ENCODE measurements at places on chromosomes 13 and 19.

DNA sequence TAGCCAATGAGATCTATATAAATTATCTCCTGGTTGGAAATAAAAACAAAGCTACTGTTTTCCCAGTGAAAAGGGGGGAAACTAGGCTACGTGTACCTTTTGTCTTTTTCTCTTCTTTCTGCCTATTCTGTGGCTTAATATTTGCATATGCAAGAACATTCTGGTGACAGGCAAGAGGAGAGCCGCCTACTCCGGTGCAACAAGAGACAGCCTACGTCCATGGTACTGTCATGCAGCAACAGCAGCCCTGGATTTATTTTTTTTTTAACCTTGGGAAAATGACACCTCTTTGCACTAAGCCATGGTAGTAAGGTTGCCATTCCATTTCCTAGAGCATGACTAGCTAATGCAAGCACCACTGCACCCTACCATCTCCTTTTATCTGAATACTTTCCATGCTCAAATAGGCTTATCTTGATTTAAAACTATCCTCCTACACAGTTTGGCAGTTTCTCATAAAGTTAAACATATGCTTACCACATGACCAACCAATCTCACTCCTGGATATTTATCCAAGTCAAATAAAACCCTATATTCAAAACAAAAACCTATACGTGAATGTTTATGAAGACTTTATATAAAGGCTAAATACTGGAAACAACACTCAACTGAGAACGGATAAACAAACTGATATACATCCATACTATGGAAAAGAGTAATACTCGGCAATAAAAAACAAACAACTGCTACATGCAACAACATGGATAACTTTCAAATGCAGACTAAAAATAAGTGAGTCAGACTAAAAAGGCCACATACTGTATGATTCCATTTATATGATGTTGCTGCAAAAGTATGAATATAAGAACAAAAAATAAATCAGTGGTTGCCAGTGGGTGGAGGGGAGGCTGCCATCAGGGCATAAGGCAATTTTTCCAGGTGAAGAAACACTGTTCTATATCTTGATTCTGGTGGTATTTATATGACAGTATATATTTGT is 17.3 kb downstream of the NUFIP1 start:
- no peak for DNase-seq

DNA sequence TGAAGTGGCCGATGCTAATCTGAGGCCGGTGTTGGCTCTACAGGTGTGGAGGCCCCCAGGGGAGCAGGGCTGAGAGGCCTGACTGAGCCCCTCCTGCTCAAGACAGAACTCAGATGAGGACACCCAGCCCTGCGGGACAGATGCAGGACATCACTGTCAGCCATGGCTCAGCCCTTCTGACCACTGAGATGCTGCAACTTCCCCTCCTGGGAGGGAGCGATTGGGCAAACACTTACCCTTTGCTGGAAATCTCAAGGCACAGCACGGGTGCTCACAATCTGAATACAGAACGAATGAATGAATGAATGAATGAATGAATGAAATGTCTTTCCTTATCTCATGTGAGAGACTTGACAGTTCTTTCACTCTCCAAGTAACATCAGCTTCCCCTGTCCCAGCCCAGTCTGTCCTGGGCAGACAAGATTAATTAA is 3.5 kb upstream of the SIGLEC7 start:
- DNase-seq = no peak

- no peak for DNase-seq
These were observed 47.9 kb upstream of the OLFM4 start for GRCh38 chr13:52980695-52981094.

- DNase-seq = no peak
These were observed 5.4 kb upstream of the NLRP7 start for GRCh38 chr19:54952591-54953344.

DNA sequence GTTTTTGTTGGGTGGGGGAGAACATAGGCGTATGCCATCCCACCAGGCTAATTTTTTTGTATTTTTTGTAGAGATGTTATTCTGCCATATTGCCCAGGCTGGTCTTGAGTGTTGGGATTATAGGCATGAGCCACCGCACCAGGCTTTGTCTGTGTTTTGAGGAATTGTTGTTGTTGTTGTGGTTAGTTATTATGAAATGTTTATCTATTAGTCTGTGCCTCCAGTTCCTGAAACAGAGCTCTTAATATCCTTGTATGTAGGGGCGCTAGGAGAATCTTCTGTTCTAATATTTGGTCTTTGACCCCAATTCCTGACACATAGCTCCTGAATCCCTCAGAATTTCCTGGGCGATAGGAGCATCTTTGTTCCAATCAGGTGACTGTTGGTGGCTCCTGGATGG is 5.6 kb upstream of the LATS2 start:
- no peak for DNase-seq

- DNase-seq = no peak
These were observed 187.0 kb downstream of the MYO16 start for GRCh38 chr13:108816375-108816774.

DNA sequence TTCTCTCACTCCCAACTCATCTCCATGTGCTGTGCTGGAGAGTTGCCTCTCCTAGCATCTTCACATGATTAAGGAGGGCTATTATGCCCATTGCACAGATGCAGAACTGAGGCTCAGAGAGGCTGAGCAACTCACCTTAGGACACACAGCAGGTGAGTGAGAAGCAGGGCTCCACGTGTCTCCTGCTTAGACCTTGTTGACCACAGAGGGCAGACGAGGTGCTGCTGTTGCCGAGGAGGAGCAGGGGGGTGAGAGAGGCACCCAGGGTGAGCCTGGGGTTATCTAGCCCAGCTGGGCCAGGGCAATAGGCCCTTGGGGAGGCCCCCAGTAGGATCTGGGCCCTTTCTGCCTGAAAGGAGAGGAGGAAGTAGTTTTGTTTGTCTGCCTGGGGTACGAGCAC is 2.4 kb upstream of the HSH2D start:
- DNase-seq = no peak

GRCh38 chr13:40624986-40625385 is 41.5 kb downstream of the FOXO1 start:
- no peak for DNase-seq

Measured in CD4-positive, alpha-beta T cell treated with Interleukin-12 subunit alpha and Interleukin-12 subunit beta, for 1 hour (primary cell).